GM19239 (cell line): ENCODE measurements at places on chromosomes 2 and 18.

- DNase-seq, result no peak
Measured at GRCh38 chr18:59002974-59003594, 136.6 kb upstream of the SEC11C start.

DNA sequence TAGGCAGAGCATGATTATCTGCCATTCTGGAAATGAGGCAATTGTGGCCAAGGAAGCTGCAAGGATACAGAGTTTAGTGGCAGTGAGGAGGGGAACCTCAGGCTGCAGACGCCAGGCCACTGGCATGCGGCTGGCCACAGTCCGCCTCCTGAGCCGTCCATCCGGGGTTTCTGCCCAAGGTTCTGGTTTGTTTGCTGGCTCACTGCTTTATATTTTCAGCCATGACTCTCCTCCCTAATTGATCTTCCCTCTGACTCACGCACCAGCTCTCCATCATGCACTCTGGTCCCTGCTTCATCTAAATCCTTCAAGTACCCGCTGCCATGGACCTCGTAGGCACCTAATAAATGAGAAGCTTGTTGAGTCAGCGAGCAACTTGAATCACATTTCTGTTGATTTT, 107.8 kb upstream of the REV1 start:
- no peak for DNase-seq

DNA sequence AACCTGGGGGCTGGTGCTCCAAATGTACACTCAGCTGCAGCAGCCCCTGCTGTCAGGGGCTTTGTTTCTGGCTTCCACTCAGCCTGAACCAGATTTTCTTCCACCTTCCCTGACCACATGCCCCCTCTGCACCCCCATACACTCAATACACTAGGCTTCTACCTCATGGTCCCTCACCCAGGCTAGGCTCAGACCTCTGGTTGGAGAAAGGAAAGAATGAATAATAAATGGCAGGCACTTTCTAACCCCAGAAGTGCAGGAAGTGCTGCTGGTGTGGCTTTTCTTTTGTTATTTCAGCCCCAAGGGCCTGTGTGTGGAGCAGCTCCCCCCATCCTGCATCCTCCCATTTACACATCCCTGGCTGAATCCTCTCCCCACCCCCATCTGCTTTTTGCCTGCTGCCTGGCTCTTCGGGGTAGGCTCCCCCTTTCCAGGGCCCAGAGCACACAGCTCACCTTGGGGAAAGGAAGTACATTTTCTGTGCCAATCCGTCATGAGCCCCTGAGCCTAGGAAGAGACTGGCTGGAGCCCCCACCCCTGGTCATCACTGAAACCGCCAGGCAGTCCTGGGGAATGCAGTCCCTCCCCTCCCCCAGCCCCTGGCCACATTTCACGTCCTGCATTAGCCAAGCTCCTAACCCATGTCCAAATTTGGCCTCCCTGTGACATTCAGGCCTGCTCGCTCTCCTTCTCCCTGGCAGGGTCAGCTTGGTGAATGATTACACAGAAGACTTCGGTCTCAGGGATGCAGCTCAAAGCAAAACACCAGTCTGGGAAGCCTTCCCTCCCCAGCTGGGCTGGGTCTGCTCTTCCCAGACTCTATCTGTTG, 2.6 kb downstream of the DYSF start:
- no peak for DNase-seq

DNA sequence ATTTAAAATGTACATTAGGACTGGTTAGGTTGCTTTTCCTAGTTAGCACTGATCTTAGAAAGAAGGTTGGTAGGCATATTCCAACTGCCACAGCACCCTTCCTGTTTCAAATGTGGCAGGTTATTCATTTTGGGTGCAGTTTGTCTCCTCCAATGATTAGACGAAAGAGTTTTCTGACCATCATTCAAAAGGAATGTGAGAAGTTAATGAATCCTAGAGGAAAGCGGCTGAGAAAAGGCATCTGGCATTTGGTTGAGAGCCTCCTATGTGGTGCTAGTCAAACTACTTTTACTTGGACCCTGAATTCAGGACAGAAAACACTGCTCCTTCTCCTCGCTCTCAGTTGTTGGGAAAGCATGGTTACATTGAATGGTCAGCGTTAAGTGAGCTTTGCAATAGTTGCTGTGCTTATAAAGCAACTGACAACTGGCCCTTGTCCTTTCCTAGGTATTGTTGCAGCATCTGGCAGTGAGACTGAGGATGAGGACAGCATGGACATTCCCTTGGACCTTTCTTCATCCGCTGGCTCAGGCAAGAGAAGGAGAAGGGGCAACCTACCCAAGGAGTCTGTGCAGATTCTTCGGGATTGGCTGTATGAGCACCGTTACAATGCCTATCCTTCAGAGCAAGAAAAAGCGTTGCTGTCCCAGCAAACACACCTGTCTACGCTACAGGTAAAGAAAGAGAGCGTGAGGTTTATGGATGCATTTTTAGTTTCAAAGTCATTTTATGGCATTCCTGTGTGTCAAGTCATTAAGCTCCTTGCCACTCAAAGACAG, 6.1 kb downstream of the TGIF1 start:
- no peak for DNase-seq

GRCh38 chr18:22856870-22857269, 76.3 kb upstream of the RBBP8 start:
- DNase-seq, result no peak

DNA sequence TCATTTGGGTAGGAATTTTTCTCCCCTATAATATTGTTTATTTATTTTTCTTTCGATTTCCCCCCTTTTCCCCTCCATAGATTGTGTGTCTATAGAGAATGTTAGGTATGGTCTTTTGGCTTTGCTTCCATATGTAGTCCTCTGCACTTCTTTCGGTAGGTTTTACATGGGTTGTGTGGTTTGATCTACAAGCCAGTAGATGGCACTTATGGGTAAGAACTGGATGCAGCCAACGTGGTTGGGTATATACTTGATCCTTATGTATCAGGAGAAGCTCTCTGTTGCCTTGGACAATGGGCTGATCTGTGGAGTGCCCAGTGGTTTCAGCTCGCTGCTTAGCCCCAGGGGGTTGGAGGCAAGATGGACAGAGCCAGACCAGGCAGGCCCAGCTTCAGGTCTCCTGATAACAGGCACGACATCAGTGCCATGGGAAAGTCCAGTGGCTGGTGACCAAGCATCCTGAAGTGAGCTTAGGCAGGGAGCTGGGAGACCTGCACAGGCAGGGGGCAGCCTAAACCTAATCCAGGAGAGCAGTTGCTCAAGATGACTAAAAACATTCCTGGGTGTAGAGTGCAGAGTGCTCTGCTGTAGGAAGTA, 488.3 kb downstream of the CCDC85A start:
- no peak for DNase-seq

DNA sequence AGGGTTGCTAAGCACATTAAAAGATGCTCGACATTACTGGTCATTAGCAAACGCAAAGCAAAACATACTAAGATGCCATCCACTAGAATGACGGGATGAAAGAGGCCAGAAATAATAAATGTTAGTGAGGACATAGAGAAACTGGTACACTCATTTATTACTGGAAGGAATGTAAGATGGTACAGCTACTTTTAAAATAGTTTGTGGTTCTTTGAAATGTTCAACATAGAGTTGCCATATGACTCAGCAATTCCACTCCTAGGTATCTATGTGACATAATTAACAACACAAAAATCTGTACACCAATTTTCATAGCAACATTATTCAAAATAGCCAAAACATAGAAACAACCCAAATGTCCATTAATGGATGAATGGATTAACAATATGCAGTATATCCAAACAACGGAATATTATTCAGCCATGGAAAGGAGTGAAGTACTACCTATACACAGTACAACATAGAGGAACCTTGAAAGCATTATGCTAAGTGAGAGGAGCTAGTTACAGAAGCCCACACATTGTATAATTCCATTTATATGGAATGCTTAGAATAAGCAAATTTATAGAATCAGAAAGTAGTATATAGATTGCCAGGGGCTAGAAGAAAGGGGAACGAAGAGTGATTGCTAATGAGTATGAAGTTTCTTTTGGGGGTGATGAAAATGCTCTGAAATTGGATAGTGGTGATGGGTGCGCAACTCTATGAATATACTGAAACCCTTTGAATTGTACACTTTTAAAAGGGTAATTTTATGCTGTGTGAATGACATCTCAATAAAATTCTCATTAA, 61.9 kb upstream of the IL1R1 start:
- no peak for DNase-seq

DNA sequence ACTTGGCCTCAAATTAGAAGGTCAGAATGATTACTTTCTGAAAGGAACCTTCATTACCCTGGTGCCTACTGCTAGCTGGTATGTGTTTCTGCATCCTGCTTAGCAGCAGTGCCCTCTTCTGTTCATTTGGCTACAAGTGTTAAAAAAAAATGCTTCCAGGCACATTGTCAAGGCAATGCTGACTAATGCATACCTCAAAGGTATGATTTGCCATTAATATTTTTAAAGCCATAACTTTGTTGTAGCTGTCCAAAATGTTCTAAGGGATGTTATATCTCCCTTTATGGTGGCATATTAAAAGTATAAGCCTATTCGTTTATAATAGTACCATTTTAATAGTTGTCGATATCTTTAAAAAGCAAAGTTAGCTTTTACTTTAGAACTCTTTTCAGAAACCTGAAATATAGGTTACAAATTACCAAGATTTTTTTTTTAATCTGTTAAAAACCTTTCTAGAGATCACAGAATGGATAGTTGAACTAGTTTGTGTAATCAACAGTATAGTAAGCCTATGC, 52.0 kb upstream of the FAM171B start:
- DNase-seq, result peak; percentile 9

DNA sequence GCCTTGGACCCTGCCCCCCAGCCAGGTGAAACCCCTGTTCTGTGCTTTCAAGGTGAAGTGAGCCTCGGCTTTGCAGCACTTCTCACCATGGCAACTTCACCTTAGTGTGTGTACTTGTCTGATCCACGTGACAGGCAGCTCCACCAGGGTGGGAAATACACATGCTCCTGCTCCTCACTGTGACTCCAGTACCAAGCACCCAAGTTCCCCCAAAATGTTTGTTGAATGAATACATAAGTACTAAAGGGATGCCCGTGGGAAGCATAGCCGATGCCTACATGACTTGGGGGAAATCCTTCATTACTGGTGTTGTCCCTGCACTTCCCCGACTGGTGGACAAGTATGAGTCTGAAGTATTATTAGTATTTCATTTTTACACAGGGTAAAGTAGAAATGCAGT, 41.8 kb upstream of the GBX2 start:
- DNase-seq, result no peak

DNA sequence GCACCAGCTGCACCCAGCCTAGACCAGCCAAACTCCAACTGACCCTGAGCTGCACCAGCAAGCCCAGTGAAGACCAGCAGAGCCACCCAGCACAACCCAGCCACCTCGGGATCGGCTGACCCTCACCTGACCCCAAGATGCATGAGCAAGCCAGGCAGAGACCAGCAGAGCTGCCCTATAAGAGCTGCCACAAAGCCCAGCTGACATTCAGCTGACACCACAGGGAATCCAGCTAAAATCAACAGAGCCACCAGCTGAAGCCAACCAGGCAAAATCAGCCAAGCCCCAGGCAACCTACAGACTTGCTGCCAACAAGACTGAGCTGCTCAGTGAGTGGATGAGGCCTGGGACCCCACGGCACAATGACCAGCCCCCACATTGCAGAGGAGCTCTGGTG, 54.6 kb downstream of the CYP27C1 start:
- DNase-seq, result no peak

DNA sequence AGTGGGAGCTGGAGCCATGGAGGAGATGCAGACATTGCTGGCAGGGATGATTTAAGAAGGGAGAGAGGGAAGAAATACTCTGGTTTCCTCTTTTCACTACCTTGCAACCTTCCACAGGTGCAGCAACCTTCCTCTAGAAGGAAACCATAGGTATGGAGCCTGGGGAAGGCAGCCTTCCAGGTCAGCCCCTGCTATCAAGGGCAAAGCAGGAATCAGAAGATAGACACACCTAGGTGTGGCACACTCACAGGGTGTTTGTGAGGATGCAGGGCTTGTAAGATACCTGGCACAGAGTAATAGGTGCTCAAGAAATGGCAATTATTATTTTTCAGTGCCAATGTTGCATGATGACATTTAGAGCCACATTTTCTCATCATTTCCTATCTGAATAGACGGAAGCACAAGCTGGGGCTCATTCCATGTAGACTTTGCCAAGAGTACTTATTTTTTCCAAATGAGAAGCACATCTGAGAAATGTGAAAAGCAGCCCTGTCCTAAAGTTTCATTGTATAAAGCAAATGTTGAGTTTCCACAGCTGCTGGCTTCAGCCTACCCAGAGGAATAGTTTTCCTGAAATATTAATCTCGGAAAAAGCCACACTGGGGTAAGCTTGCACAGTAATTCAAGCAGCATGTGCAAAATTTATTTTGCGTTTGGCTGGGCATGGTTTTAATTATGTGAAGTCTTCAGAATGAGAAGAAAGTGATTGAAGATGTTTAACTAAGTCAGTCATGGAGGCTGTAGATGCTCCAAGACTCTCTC, 20.6 kb downstream of the EVA1A start:
- no peak for DNase-seq

DNA sequence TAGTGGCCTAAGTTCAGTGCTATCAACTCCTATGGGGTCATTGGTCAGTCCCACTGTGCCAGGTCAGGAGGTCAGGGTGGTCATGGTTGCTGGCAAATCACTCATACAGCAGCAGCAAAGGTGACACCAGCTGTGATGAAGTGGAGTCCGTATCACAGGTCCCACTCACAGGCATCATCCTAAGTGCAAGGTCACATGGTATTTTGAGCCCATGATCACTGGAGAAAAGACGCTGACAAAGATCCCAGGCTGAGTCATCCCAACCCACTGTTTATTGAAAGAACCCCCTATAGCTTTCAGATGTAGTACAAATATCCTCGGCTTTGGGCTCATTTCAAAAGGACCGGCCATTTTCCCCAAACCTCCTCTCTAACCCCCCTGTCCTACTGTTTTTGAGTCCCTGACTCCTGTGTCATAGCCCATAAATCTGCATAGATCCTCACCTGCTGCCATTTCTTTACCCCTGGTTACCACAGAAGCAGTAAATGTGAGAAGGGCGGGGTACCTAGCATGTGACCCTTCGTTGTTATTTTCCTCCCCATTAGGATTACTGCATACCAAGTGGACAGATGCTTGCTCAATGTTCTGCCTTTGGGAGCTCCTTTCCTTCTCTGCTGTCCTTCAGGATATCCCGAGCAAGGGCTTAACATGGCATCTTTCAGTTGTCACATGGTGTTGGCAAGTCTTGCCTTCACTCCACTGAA, 107.7 kb downstream of the COL6A3 start:
- DNase-seq, result no peak

- no peak for DNase-seq
Measured at GRCh38 chr2:14677039-14677438, 44.5 kb downstream of the LRATD1 start.

DNA sequence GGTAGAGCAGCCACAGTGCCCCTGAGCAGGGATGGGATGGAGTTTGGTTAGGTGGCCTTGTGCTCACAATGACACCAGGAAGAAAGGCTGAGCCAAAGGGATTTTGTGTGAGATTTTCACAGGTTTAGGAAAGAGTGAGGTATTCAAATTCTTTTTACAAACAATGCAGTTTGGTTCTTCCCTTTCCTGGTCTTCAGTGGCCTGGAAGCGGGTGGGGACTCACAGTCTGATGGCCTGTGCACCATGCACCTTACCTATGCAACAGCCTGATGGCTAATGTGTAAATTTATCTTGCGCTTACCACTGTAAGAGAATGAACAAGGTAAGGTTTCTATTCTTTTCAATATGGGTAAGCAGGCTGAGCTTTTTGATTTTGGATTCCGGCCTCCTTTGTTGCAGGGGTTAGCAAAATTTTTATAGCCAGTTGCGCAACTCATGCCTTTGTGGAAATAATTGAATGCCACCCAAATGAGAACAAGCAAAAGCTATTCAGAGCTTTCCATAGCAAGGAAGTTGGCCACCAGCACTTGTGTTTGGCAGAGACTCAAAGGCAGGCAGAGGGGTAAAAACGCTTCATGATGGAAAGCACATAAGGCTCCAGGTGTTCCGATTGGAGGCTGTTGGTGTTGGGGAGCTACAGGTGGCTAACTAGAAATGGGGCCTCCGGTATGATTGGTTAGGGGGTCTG, 23.8 kb upstream of the IL1R2 start:
- no peak for DNase-seq
